ENCODE measurements at places on chromosomes 7 and 10.

- DNase-seq: no peak
These were observed 476.0 kb upstream of the MKI67 start for GRCh38 chr10:128602183-128602582.

DNA sequence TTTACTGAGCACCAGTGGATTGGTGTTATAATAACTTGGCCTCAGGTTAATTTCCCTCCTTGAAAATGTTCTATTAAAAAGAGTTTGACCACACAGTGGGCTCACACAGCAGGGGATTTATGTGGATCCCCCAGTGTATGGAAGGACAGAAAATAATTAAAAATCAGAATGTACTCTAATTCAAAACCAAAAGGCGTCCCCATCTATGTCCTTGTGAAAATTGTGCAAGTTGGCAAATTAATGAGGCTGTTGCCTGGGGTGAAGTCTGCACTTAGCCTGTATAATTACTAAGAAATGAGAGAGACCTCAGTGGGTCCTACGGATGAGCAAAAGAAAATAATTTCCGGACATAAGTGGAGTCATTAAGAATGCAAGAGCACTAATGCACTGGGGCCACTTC lies 31.1 kb downstream of the PIK3CG start:
- DNase-seq: no peak

GRCh38 chr7:108407676-108408075 lies 48.6 kb downstream of the NRCAM start:
- no peak for DNase-seq

DNA sequence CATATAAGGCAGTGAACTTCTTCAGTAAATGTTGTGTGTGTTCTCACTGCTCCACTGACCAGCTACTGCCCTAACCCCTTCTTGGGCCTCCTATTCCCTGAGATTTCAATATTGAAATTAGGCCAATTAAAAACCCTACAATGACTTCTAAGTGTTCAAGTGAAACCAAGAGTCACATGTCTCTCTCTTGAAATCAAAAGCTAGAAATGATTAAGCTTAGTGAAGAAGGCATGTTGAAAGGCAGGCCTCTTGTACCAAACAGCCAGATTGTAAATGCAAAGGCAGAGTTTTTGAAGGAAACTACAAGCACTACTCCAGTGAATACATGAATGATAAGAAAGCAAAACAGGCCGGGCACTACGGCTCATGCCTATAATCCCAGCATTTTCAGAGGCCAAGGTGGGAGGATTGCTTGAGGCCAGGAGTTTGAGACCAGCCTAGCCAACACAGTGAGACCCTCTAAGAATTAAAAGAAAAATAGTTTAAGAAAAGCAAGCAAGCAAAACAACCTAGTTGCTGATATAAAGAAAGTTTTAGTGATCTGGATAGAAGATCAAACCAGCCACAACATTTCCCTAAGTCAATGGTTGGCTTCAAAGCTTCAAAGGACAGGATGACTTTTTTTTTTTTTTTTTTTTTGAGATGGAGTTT lies 22.3 kb downstream of the BRAF start:
- no peak for DNase-seq

GRCh38 chr10:24208661-24209431 lies at the start of gene KIAA1217:
Gene KIAA1217, plus strand, starts transcription at chr10:24209138. Its CDS starts 56 bp downstream, at chr10:24209194.
- DNase-seq: no peak

DNA sequence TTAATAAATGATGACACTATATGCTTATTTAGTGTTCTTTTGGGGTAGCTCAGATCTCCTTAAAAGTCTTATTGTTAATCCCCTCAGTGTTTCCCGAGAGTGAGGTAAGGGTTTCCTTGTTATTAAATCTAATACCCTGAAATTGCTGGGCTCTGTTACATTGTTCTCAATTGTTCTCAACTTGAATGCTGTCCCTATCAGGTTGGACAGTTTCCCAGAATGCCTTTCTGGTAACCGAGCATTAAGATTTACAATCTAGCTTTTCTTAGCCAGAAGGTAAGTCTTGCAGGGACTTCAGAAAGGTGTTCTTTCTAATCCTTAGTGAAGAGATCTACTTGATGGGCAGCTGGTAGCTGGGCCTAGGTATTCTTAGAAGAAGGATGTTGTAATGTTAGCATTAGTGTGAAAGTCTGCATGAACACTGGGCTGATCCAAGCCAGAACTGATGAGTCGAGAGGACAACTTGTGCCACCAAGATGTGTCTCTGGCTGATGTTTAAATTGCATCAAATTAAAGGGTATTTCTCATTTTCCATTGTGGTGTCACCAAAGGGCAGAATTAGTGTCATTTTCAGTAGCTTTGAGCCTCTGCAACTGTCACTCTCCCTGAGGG lies 89.9 kb downstream of the SND1 start:
- no peak for DNase-seq

GRCh38 chr7:154646126-154647013 lies 356.6 kb downstream of the PAXIP1 start:
- DNase-seq: no peak

GRCh38 chr7:42080841-42081586 lies 156.0 kb downstream of the GLI3 start:
- no peak for DNase-seq

- DNase-seq: no peak
These were observed 191.5 kb downstream of the DIP2C start for GRCh38 chr10:497898-498451.

- DNase-seq: no peak
These were observed 194.0 kb downstream of the TAX1BP1 start for GRCh38 chr7:27933671-27934565.

DNA sequence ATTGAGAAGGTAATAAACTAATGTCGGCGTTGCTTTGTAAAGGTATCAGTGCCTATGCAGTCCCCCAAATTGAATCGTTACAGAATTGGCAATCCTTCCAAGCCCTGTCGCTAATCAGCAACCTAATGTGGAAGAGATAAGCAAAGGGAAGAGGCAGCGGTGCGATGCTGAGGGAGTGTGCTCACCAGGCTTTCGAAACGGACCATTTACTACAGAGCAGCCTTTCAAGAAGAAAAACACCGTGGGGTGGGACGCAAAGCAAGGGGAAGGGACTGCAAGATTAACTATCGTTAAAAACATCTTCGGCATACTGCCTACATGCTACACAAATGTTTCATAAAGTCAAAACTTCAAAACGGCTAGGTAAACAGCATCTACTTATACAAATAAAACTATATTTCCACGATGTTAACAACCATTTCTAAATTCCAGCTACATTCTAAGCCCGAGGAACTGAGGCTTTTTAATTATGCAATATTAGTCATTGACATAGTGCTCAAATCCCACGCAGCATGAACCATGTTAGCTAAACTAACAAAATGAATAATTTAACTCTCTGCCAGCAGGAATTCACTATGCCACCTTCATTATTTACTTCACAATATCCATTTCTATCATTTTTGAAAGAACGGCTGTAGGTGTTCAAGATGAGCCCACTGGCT lies 85.2 kb downstream of the CHCHD3 start:
- no peak for DNase-seq

- no peak for DNase-seq
These were observed 23.9 kb downstream of the NUDCD3 start for GRCh38 chr7:44466300-44467216.

DNA sequence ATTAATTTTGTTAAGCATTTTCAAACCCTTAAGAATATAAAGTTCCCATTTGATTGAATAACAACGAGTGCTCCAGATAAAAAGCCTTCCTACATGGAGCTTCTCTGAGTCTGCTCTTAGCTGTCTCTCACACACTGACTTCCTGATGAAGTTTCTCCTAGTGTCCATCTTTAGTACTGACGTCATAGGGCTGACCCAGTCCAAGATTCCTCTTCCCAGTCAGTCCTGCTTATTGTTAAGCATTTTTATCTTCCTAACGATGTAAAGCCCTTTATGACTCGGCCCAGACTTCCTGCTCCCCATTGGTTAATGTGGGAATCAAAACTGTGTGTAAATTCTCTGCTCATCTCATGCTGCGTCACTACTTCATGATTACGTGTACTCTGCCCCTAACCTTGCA lies 398.8 kb downstream of the TFEC start:
- no peak for DNase-seq

DNA sequence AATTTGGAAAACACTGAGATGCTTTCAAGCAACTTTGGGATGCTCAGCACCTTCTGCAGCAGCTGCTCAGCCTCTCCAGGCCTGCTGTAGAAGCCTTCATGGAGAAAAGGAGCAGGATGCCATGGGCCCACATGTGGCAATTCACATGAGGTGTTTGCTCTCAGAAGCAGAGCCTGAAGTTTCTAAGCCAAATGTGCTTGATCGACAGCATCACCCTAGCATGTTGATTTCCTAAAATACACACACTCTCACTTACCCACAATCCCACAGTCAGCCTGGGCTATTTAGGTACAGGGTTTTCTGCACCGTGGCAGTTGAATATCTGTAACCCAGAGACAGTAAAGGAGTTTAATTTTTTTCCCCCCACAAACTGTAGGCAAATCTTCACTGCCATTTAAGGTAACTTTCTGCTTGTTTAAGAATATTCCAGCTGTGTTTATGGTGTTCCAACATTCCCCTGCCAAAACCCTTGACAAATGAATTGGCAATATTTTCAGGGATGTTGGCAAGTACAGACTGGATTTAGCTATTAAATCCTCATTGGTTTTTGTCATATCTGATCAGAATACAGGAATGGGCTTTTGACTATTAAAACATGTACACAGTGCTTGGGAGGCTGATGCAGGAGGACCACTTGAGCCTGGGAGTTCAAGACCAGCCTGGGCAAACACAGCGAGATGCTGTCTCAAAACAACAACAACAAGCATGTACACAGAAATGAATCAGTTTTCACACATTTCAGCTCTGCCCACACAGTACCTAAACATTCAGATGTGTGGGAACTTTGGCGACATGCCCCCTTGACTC lies 244.2 kb downstream of the CELF2 start:
- no peak for DNase-seq

- DNase-seq: no peak
These were observed 22.6 kb upstream of the TRIM8 start for GRCh38 chr10:102621443-102622325.

DNA sequence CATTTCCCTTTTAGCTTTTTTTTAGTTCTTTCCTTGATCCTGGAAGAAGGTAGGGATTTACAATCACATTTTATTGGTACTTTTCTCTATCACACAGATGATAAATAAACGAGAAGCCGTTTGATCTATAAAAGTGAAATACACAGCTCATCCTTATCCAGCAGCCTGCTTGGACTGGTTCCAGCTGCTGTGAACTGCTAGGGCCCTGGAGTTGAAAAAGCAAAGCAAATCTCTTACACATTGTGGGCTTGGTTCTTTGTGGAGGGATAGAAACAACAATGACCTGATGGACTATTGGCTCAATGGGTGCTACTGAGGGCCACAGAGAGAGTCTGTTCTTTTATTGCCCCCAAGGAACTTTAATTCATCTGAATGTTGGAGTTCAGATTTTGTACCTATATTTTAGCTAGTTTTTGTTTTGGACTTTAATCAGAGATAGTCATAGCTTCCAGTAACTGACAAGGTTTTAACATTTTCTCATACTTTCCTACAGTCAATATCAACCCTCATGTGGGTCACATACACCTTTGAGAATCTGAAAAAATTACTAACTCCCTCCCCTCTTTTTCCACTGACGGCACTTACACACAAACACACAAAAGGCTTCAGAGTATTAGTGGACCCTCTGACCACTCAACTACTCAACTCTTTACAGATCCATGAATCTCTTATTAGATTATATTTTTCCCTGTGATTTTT lies 91.6 kb upstream of the CCDC6 start:
- no peak for DNase-seq

- no peak for DNase-seq
These were observed 27.8 kb upstream of the WDFY4 start for GRCh38 chr10:48656914-48657305.

- peak; percentile 62 for DNase-seq
These were observed at the start of gene SDK1 for GRCh38 chr7:3300651-3301448. Gene SDK1, plus strand, starts transcription at chr7:3301252. Its CDS starts 335 bp downstream, at chr7:3301587.

DNA sequence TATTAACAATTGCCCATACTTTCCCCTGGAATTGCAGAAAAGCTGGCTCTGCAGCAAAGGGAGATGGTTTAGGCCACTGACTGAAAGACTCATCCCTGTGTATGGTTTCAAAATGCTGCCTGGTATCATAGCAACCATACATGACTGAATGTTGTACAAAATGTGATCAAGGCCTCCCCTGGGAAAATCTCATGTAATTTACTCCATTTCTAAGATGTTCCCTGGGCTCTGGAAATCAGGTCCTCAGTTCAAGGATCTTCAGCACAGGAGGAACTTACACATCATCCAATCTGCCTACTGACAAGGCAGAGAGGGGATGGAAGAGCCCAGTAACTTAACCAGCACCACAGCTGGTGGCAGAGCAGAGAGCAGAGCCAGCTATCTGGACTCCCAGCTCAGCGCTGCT lies 111.8 kb downstream of the JAZF1 start:
- DNase-seq: no peak

DNA sequence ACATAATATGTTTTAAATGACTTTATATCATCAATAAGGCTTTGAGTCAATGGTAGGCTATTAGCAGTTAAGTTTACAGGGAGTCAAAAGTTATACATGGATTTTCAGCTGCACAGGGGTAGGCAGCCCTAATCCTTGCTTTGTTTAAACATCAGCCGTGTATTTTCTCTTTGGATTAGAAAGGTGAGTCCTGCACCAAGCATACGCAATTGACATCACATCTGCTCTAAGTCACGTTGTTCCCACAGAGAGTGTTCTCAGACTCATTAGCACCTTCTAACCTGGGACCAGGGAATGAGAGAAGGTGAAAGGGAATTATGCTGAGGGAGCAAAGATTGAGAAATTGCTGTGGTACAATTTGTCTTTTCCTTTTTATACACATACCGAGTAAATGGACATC lies 148.6 kb upstream of the ZNF804B start:
- no peak for DNase-seq

DNA sequence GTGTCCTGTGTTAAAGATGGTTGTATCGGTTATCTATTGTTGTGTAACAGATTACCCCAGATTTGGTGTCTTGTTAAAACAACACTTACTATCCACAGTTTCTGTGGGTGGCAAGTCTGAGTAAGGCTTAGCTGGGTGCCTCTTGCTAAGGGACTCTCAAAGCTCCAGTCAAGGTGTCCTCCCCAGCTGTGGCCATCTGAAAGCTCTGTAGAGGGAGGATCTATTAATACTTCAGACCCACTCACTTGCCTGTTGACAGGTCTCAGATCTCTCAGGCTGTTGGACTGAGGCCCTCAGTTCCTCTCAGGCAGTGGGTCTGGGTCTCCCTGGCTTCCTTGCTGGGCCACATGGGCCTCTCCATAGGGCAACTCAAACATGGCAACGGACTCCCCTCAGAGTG lies 19.6 kb downstream of the ARID5B start:
- DNase-seq: no peak

Data from C1 segment of cervical spinal cord (tissue), 14 donors.